ENCODE measurements at places on chromosomes 7 and 10.

DNA sequence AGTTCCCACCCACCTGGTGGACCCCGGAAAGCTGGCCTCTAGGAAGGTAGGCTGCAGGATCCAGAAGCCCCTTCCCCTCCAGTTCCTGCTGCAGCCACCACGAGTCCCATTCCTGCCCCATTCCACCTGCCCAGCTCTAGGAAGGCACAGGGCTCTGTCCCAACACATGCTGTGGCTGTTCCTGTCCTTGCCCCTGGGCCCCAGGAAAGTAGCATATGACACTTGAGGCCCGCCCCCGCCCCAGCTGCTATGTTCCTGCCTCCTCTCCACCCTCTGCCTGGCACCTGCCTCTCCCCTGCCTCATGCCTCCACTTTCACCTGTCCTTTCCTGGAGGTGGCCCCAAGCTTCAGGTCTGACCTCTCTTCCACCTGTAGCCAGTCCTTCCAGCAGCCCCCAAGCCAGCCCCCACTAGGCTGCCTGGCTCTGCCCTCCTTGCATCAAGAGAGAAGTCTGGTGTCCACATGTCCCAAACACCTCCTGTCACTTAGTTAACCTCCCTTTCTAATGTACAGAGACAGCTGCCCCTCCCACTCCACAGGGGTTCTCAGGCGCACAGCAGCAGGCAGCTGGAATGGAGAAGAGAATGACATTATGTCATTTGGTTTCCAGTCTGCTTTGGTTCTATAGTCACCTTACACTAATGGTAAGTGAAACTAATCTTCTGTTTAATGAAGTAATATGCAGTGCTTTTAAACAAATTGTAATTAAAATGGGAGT, 22.7 kb downstream of the YKT6 start:
- no peak for DNase-seq

DNA sequence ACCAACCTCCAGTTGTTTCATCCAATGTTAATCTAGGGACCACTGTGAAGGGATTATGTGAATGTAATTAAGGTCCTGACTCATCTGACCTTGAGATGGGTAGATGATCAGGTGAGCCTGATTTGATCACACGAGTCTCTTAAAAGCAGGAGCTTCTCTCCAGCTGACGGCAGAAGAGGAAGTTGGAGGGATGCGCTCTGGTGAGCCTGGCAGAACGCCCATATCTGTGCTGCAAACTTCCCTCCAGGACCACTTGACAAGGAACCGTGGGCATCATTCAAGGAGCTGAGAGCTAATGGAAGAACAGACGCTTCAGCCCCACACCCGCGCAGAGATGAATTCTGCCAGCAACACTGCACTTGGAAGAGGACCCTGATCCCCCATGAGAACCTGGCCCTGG, 642.4 kb downstream of the TNS3 start:
- DNase-seq: no peak

DNA sequence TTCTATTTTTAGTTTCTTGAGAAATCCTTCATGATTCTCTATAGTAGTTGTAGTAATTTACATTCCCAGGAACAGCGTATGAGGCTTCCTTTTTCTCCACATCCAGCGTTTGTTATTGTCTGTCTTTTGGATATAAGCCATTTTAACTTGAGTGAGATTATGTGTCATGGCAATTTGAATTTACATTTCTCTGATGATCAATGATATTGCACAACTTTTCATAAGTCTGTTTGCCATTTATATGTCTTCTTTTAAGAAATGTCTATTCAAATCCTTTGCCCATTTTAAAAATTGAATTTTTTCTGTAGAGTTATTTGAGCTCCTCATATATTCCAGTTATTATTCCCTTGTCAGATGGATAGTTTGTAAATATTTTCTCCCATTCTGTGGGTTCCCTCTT, 285.1 kb downstream of the REEP3 start:
- no peak for DNase-seq

DNA sequence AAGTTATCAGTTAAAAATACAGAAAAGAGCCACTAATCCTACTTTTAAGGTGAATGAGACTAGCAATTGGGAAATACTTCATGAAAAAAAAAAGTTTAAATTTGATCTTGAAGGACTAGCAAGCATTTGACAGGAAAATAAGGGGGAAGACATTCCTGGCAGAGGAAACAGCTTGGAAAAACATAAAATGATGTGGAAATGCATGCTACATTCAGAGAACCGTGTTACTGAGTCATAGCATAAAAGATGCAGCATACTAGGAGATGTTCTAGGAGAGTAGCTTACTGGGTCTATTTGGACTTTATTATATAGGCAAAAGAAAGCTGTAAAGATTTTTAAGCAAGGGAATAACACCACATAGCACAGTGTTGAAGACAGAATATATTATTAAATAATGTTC, 108.6 kb upstream of the COL1A2 start:
- no peak for DNase-seq

GRCh38 chr7:140649556-140650205, 9.1 kb upstream of the DENND2A start:
- DNase-seq: no peak

DNA sequence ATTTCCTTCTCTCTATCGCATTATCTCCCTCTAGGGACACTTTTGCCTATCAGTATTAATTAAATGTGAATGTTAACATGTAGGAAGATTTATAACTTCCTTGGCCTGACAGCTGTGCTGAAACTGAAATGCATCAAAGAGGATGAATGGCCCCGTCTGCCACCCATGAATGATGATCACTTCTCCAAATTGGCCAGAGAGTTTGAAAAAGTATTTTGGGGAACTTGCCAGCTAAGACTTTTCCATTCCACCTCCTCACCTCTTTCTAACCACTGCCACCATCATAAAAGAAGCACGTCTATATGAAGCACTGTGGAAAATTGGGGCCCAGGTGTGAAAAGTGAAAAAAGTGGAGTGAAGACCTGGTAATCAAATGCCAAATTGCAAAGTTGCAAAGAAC, 25.4 kb upstream of the ST8SIA6 start:
- DNase-seq: no peak

GRCh38 chr10:99685597-99685967, 26.3 kb downstream of the ENTPD7 start:
- no peak for DNase-seq

- no peak for DNase-seq
Measured at GRCh38 chr10:34816501-34817002, 1.5 kb upstream of the PARD3 start.

- no peak for DNase-seq
Measured at GRCh38 chr7:77944183-77945182, 145.9 kb downstream of the PHTF2 start.

DNA sequence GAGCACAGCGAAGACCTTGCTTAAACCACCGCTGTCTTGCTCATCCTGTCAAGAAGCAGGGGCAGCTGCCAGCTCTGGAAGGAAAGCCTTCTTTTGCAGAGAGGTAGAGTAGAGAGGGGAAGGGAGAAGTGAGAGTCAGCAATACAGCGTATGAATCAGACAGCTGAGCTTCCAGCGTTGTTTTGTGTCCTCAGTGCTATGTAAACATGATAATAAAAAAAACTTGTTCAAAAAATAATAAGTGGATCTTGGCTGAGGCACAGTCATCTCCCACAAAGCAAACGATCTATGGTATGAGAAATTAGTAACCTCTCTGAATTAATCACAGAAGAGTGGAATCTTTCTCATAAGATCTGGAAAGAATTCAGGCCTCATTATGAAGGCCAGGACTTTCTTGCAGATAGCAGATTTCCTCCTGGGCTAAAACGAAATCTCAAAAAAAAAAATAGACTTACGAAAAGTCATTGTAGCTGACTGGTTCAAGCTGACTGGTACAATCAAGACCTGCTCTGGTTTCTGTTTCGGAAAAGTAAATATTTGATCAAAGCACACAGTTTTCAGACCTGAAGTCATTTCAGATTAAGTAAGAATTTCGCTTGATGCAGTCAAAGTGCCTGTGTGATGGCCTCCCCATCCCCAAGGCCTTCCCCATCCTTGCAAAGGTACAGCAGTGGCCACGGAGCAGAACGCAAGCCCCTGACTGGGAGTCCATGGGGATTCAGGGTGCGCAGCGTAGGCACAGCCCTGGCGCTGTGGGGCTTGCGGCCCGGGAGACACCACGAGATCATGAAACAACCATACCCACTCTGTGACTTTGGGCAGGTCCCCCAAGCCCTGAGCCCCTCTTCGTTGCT, 29.4 kb downstream of the CHST15 start:
- DNase-seq: no peak

GRCh38 chr10:33704214-33704830, 369.9 kb upstream of the NRP1 start:
- no peak for DNase-seq

GRCh38 chr10:118698421-118698820, 56.3 kb downstream of the CACUL1 start:
- DNase-seq: peak; percentile 84

- no peak for DNase-seq
Measured at GRCh38 chr10:72037811-72038210, 50.5 kb downstream of the SPOCK2 start.

DNA sequence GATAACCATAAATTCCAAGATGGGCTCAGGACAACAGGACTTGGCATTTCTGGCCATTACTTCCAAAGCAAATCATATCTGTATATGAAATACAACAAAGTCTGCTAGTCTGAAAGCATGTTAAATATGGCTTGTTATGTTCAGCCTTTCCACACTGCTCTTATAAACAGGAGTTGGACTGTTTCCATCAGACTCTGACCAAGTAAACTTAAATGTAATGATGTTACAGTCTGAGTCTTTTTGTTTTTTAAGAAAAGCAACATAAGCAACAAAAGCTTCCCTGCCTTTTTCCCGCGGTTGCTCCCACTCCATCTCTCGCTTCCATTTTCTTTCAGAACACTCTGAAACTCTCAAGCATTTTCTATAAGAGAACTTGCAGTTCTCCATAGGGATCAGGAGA, 8.1 kb upstream of the CDCA7L start:
- DNase-seq: no peak

GRCh38 chr10:71765906-71766716, 7.2 kb downstream of the VSIR start:
- DNase-seq: no peak

DNA sequence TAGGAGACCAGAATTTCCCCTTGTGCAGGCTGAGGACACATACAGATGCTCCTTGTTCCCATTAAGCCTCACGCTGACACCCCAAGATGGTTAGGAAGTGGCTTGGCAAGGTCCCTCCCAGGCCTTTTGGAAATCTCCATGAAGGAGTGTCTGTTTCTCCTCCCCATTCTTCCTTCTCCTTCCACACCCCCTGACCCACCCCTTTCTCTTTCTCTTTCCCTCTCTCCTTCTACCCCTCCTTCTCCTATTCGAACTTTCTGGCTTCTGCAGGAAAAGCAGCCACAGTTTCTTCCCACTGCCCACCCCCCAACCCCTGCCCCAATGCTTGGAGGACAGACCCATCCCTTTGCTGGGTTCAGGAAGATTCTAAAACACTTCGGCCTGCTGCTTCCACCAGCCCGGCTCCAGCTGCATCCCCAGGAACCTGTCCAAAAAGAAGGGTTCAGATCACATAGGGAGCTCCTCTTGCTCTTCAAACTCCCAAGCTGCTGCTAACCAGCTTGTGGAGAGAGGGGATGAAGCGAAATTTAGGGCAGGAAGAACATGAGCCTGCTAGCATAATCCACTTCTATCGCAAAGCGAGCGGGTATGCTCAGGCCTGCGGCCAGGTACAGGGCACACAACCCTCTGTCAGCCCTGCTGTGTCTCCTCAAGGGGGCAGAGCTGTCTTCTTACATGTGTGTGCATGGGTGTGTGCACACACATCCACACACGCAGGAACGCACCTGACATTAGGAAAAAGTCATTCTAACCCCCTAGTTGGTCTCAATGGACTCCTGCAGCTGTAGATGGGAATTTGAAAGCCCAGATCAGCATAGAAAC, 80.4 kb downstream of the PPP1R3C start:
- DNase-seq: no peak

GRCh38 chr10:45446858-45447257, 72.8 kb downstream of the ALOX5 start:
- DNase-seq: no peak

GRCh38 chr7:93092757-93093370, 24.9 kb downstream of the SAMD9 start:
- DNase-seq: no peak

- no peak for DNase-seq
Measured at GRCh38 chr7:150428671-150429451, 21.6 kb upstream of the GIMAP8 start.

GRCh38 chr10:21746118-21746517, 212.1 kb downstream of the MLLT10 start:
- no peak for DNase-seq

DNA sequence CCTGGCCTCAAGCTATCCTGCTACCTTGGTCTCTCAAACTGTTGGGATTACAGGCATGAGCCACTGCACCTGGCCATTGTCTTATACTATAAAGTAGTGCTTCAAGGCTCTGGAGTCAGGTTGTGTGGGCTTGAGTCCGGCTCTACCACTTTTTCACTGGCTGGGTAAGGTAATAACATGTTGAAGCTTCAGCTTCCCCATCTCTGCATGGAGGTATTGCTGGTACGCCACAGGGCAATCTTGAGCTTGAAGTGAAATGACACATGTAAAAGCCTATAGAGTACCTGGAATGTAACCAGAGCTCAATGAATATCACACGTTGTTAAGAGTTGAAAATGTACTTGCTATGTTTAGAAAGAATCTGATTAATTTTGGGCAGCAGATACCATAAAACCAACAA, 120.8 kb downstream of the POU6F2 start:
- DNase-seq: no peak

DNA sequence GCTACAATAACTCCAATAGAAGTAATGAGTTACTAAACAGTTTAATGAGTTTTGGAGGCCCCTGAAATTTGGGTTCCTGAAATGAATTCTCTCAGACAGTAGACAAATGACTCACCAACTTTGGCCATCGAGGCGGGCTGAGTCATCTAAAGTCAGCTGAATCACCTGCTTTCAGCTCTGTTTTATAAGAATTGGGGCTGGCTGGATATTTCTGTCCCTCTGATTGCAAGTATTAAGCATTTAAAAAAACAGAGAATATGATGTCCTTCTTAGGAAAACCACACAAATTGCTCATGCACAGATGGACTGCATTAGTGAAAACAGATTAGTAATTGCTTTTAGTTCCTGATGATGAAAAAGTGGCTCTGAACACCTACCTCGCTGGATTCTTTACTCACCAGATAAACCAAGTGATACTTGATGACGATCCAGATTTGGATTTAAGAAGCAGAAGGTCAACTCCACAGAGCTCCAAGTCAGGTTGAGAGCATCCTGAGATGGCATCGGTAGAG, 59.1 kb downstream of the ZNF365 start:
- DNase-seq: peak; percentile 70
